Activated CD4-positive, CD25-positive, alpha-beta regulatory T cell treated with anti-CD3 and anti-CD28 coated beads, Interleukin-2, amount 50 U/mL, for 72 hours (primary cell): ENCODE measurements at places on chromosomes 13 and 19.

GRCh38 chr13:33879118-33879517 is 61.2 kb downstream of the RFC3 start:
- DNase-seq = no peak

DNA sequence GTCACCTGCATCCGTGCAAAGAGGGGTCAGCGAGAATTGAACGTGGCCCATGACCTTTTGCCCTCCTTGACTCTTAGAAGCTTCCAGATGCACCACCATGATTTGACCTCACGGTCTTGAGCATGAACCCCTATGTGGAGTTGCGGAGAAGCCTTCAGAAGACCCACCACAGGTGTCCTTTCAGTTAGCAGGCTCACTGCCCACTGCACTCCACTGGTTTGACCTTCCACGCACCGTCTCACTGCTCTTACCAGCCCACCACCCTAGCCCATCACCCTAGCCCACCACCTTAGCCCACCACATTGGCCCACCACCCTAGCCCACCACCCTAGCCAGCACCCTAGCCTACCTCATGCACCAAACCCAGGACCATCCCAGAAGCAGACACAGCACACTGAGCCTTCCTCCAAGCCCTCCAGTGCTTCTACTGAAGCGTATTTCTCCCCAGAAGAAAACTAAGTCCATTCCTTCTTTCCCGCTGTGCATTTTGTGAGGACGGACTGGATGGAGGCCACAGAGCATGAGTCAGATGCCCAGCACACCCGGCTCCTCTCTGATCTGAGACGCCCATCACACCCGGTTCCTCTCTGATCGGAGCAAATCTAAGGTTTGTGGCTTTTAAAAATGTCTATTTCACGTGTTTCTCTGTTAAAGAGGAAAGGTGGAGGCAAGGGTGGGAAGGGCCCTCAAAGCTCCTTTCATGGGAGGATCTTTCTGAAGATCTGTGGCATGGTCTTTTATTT is 45.8 kb downstream of the SOX1 start:
- DNase-seq = no peak

GRCh38 chr13:113425941-113426590 is 27.2 kb downstream of the ADPRHL1 start:
- no peak for DNase-seq

- DNase-seq = no peak
Measured at GRCh38 chr13:75327135-75327510, 154.8 kb downstream of the TBC1D4 start.

- no peak for DNase-seq
Measured at GRCh38 chr13:39527301-39527700, 75.7 kb downstream of the LHFPL6 start.

- no peak for DNase-seq
Measured at GRCh38 chr13:112105892-112106291, 38.9 kb downstream of the SOX1 start.

DNA sequence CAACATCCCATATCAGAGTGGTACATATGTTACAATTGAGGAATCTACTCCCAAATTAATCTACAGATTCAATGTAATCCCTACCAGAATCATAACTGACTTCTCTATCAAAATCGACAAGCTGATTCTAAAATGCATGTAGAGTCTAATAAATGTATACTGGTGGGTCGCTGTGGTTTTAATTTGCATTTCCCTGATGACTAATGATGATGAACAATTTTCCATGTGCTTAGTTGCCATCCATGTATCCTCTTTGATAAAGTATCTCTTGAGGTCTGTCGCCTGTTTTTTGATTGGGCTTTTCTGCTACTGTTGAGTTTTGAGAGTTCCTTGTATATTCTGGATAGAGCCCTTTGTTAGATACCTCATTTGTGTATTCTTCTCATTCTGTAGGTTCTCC is 43.8 kb downstream of the KLF12 start:
- no peak for DNase-seq

GRCh38 chr13:46053162-46054012 is 841 bp upstream of the ZC3H13 start:
- DNase-seq = no peak

- no peak for DNase-seq
Measured at GRCh38 chr13:79871594-79871993, 390.6 kb downstream of the NDFIP2 start.

DNA sequence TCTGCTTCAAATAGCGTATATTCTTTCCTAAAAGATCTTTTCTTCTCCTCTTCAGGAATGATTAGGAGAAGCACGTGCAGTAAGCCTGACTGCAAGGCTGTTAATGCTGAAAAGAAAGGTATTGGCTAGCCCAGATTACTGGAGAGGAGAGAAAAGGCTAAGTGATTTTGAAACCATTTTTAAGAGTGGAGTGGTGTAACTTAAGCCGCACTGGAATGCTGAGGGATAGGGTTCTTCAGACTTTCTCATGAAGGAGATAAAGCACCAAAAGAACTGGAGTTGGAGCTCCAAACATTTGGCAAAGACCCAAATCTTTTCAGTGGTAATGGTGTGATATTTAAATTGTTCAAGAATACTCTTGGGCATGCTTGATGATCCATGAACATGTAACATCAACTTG is 388.3 kb downstream of the COG6 start:
- no peak for DNase-seq
